ENCODE measurements at places on chromosomes 6 and 20. TPM values are rescaled to one million over a fixed set of nuclear protein-coding genes. Genes with fewer than 3 reads are reported as not detected.

DNA sequence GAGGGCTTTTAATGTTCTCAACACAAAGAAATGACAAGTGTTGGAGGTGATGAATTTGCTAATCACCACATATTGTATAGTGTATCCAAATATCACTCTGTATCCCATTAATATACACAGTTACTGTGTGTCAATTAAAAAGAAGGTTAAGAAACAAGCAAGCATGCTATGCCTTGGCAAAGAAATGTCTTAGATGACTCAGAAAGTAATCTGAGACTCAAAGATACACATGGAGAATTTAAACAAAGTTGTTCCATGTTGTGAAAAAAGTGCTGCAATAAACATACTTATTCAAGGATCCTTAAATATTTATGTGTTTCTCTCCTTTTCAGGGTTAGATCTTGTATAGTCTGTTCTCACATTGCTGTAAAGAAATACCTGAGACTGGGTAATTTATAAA, 300.9 kb downstream of the DHX35 start:
- no peak overlapping the region for H3K4me3 ChIP-seq
- H3K27me3 ChIP-seq: no peaks in the 10 kb centered on the region
- H3K4me1 ChIP-seq: no peaks in the 10 kb centered on the region
- H3K27ac ChIP-seq: no peak overlapping the region
- no peak for DNase-seq

DNA sequence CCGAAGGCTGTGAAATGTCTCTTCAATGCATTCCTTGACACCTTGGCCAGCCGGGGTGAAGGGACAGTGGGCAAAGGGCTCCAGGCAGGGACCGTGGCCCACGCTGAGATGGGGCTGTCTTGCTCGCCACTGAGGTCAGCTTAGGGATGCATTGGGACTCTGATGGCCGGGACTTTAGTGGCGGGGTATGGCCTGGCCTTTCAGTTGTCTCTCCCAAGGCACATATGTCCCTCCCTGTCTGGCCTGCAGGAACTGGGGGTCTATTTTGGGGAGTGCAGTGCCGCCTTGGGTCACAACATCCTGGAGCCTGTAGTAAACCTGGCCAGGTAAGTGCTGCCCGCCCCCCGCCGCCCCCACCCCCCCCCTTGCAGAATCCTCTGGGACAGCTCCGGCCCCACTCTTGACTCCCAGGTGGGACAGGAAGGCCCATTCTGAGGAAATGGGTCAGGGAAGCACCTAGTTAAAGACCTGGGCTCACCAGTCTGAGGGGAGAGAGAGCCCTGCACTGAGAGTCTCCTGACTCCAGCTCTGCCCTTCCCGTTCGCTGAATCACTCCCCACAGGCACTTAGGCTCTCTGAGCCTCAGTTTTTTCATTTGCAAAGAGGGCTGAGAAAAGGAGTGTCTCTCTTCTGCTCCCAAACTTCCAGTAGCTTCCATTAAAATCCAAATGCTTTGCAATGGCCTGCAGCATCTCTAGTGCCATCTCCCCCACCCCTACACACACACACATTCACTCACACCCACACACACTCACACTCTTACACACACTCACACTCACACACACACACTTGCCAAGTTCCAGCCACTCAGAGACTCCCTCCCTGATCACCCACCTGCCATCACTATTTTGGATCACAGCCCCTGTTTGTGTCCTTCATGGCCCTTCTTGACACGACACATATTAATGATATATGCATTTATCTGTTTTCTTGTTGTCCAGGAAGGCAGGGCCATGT, 33.1 kb downstream of the RAB44 start:
- no peaks in the 10 kb centered on the region for H3K27me3 ChIP-seq
- H3K4me3 ChIP-seq: no peak overlapping the region
- no peak overlapping the region for H3K27ac ChIP-seq
- H3K4me1 ChIP-seq: peaks cover 25% of the 10 kb centered on the region

GRCh38 chr20:13913131-13913530, 77.3 kb downstream of the SEL1L2 start:
- H3K27me3 ChIP-seq: no peaks in the 10 kb centered on the region
- no peak overlapping the region for H3K27ac ChIP-seq
- H3K4me3 ChIP-seq: no peak overlapping the region
- H3K4me1 ChIP-seq: no peaks in the 10 kb centered on the region
- no peak for DNase-seq
- no peaks in the 10 kb centered on the region for H3K36me3 ChIP-seq

DNA sequence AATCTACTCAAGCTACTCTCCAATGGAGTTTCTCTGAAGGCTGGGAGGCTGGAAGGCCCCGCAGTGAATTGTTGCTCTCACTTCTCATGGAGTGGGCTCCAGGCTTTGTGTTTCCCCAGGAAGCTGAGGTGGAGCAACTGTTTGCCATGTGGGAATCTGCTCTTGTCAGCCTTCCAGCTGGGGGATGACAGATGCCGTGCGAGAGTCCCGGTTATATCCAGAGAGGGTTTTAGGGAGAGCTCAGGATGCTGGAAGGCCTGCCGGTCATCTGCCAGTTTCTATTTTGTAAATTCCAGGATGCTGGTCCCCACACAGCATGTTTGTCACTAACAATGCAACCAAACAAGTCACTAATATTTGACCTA, 98.2 kb upstream of the NAA20 start:
- H3K36me3 ChIP-seq: no peaks in the 10 kb centered on the region
- H3K4me3 ChIP-seq: no peak overlapping the region
- H3K27me3 ChIP-seq: no peaks in the 10 kb centered on the region
- H3K27ac ChIP-seq: no peak overlapping the region
- DNase-seq: no peak
- H3K4me1 ChIP-seq: no peaks in the 10 kb centered on the region

The CDH4 gene
- total RNA-seq: 0.41 TPM

The STMND1 gene
- not detected for total RNA-seq

- peak; percentile 46 for DNase-seq
- H3K4me1 ChIP-seq: peaks cover 44% of the 10 kb centered on the region
- no peaks in the 10 kb centered on the region for H3K27me3 ChIP-seq
- no peaks in the 10 kb centered on the region for H3K36me3 ChIP-seq
- no peak overlapping the region for H3K27ac ChIP-seq
These were observed 55.5 kb downstream of the PRDM1 start for GRCh38 chr6:106141441-106142237.

- H3K36me3 ChIP-seq: no peaks in the 10 kb centered on the region
- no peaks in the 10 kb centered on the region for H3K27me3 ChIP-seq
- no peak overlapping the region for H3K4me3 ChIP-seq
These were observed 904.3 kb upstream of the FLRT3 start for GRCh38 chr20:15241681-15242080.

- no peaks in the 10 kb centered on the region for H3K36me3 ChIP-seq
- peak within 1 kb of the TSS; percentile 29 for H3K4me3 ChIP-seq
- peaks cover 14% of the 10 kb centered on the region for H3K4me1 ChIP-seq
- DNase-seq: peak; percentile 30
- peaks cover 9% of the 10 kb centered on the region for H3K27me3 ChIP-seq
These were observed at the start of gene COL19A1 for GRCh38 chr6:69866351-69866769. COL19A1 (plus strand) TSS chr6:69866556; CDS start chr6:69879568, 13,012 bp downstream.

The RBPJL gene
- total RNA-seq: not detected

GRCh38 chr6:167892835-167893815, 66.4 kb downstream of the AFDN start:
- no peaks in the 10 kb centered on the region for H3K4me1 ChIP-seq
- H3K36me3 ChIP-seq: no peaks in the 10 kb centered on the region
- DNase-seq: no peak
- no peak overlapping the region for H3K4me3 ChIP-seq
- H3K27ac ChIP-seq: no peak overlapping the region

The BMP6 gene
- total RNA-seq: not detected

GRCh38 chr20:57625978-57626377, 5.8 kb upstream of the ZBP1 start:
- DNase-seq: no peak
- peaks cover 74% of the 10 kb centered on the region for H3K4me1 ChIP-seq
- H3K27ac ChIP-seq: no peak overlapping the region
- H3K36me3 ChIP-seq: no peaks in the 10 kb centered on the region

DNA sequence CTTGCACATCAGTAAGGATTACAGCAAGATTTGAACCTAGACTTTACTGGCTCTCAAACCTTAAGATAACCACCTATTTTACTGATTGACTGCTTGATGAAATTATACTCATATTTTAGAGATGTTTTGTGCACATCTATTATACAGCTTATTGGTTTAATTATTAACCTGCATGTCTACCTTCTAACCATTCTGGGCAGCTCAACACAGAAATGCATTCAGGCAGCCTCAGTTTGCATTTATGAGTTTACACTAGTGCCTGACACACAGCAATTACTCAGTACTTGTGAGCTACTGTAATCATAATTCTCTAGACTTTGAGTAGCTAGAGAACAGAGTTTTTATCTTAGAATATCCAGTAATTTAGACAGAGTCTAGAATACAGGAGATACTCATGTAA, 273.9 kb upstream of the THEMIS start:
- no peak overlapping the region for H3K27ac ChIP-seq
- H3K36me3 ChIP-seq: no peaks in the 10 kb centered on the region
- H3K4me1 ChIP-seq: no peaks in the 10 kb centered on the region
- H3K4me3 ChIP-seq: no peak overlapping the region

- H3K36me3 ChIP-seq: no peaks in the 10 kb centered on the region
- no peaks in the 10 kb centered on the region for H3K27me3 ChIP-seq
- no peak for DNase-seq
These were observed 262.2 kb upstream of the TAB2 start for GRCh38 chr6:149055195-149055899.

- H3K4me3 ChIP-seq: no peak overlapping the region
- no peaks in the 10 kb centered on the region for H3K4me1 ChIP-seq
- H3K36me3 ChIP-seq: no peaks in the 10 kb centered on the region
These were observed 18.5 kb upstream of the WFDC10A start for GRCh38 chr20:45611054-45611453.

The ID4 gene
- total RNA-seq: not detected

The CLDN20 gene
- total RNA-seq: not detected

DNA sequence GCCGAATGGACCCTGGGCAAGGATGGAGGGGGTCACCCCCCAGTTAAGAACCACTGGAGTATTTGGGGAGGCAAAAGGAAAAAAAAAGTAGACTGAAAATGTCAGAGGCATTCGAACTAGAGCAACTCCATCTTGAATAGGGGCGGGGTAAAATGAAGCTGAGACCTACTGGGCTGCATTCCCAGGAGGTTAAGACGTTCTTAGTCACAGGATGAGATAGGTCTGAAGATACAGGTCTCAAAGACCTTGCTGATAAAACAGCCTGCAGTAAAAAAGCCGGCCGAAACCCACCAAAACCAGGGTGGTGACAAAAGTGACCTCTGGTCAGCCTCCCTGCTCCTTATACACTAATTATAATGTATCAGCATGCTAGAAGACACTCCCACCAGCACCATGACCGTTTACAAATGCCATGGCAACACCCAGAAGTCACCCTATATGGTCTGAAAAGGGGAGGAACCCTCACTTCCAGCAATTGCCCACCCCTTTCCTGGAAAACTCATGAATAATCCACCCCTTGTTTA, 70.4 kb upstream of the KCNG1 start:
- peaks cover 25% of the 10 kb centered on the region for H3K27me3 ChIP-seq
- H3K4me3 ChIP-seq: no peak overlapping the region

GRCh38 chr6:73177221-73177944, 47.9 kb downstream of the KHDC1L start:
- no peak overlapping the region for H3K27ac ChIP-seq
- H3K36me3 ChIP-seq: no peaks in the 10 kb centered on the region
- no peak overlapping the region for H3K4me3 ChIP-seq
- no peaks in the 10 kb centered on the region for H3K27me3 ChIP-seq
- no peaks in the 10 kb centered on the region for H3K4me1 ChIP-seq

DNA sequence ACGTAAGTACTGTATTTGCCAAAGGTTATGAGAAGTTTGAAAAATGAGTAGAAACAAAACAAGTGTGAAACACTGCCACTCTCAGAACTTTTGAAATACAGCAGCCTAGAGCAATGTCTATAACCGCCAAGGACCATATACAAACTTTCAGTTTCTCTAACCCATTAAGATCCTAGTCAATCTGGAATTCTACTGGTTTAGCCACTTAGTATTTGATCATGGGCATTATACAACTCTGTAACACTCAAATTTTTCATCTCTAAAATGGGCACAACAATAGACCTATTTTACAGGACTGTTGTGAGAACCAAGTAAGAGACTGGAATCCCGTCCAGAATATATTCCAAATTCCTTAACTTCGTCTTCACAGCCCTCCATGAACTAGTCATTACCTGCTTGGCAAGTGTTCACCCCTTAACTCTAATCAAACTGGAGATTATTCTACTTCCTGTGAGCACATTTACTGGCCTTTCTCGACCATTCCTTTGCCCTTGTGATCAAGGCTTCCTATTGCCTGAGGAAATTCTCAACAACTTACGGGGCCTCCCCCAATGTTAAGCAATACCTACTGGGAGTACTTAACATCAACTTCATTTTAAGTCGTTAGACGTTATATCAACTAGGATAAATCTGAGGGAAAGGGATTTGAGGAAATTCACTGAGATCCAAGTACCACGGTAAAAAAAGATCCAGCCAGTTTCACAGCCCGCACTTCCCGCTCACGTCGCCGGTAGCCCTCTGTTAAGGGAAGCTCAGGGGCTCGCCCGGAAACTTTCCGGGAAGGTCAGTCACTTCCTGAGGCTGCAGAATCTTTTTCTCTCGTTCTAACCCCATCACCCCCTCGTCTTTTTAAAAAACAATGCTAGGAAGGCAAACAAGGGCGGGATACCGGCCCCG, 1.1 kb downstream of the EIF2S2 start:
- H3K4me1 ChIP-seq: peaks cover 56% of the 10 kb centered on the region
- DNase-seq: peak; percentile 27
- peak overlapping the region; percentile 94 for H3K4me3 ChIP-seq
- H3K27me3 ChIP-seq: no peaks in the 10 kb centered on the region

The COL10A1 gene
- total RNA-seq: not detected

The WFDC2 gene
- total RNA-seq: 0.73 TPM

GRCh38 chr20:50199703-50200102, 9.1 kb downstream of the CEBPB start:
- H3K4me1 ChIP-seq: peaks cover 6% of the 10 kb centered on the region
- H3K4me3 ChIP-seq: no peak overlapping the region
- no peaks in the 10 kb centered on the region for H3K27me3 ChIP-seq
- no peaks in the 10 kb centered on the region for H3K36me3 ChIP-seq
- no peak for DNase-seq
- no peak overlapping the region for H3K27ac ChIP-seq

DNA sequence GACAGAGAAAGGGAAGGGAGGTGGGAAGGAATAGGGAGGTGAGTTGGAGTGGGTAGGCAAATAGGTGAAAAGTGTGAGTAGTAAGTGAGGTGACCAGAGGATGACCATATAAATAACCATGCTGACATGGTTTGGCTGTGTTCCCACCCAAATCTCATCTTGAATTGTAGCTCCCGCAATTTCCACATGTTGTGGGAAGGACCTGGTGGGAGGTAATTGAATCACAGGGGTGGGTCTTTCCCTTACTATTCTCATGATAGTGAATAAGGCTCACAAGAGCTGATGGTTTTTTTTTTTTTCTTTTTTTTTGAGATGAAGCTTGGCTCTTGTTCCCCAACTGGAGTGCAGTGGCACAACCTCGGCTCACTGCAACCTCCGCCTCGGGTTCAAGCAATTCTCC, 21.5 kb upstream of the SMIM13 start:
- no peak for DNase-seq
- H3K27ac ChIP-seq: no peak overlapping the region
- no peaks in the 10 kb centered on the region for H3K36me3 ChIP-seq
